Activated CD4-positive, alpha-beta memory T cell treated with anti-CD3 and anti-CD28 coated beads, Interleukin-2, amount 10 ng/mL, durations not matched to agents 7 days and 5 days (primary cell): ENCODE measurements at places on chromosomes 11 and 22.

GRCh38 chr22:49718396-49718795, 109.3 kb downstream of the BRD1 start:
- no peak for DNase-seq

GRCh38 chr11:106242718-106243415, 165.4 kb downstream of the AASDHPPT start:
- DNase-seq: no peak

DNA sequence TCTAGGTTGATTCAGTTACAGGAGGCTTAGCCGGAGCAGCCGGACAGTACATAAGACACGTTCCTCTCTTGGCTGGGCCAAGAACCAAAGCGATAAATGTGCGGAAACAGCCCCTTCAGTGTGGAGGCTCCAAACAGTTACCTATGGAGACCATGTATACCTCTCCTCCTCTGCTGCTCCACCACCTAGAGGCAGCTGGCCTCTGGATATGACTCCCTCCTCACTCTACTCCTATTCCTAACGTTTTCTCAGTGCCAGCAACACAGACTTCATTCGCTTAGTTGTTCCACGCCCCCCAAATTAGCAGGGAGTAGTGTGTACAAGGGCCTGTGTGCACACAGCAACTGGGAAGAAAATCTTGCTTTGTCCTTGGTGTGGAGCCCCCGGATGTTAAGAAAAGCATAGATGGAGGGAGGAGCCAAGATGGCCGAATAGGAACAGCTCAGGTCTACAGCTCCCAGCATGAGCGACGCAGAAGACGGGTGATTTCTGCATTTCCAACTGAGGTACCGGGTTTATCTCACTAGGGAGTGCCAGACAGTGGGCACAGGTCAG, 362.3 kb upstream of the KIRREL3 start:
- no peak for DNase-seq

DNA sequence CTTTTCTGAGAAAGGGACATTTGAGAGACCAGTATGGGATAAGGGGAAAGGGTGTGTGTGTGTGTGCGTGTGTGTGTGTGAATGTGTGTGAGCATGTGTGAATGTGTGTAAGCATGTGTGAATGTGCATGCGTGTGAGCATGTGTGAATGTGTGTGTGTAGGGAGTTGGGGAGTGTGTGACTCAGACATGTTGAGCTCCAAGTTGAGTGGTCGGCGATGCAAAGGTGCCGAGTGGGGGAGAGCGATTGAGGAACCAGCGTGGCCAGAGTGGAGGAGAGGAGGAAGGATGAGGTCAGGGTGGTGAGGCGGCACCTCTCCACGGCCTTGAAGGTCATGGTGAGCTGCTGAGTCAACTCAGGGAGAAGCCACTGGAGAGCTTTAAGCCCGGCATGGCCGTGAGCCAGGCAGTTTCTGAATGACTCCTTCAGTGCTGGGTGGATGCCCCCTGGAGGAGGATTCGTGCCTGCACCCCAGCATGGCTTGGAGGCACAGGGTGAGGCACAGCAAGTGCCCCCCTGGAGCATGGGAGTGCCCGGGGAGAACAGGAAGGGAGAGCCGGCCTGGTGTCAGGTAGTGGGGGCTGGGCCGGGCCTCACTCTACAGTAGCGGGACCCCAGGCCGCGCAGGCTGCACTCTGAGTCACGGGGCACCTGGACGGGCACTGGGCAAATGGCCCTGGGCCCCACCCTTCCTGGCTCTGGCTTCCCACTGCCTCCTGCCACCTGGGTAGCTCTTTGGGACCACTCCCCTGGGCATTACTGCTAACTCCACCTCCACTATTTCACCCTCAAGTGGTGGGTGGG, 8.2 kb upstream of the CCDC88B start:
- peak; percentile 89 for DNase-seq

DNA sequence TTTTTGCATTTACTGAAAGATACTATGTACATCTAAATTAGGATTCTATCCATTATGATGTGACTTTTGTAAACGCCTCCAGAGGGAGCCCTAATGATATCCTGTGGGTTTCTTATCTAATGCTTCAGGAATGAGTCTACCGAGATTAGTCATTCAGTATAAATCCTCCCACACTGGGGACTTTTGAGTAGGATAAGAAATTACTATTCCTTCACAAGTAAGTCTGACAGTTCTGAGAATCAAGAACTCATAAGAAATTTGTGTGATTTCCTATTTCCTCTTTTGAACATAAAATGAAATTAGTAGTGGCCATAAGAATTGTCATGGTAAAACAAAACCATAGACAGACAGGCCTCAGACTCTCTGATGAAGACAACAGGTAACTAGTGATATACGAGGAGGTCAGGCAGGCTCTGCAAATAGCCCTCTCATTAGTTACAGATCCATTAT, 10.0 kb upstream of the OR5M1 start:
- no peak for DNase-seq

GRCh38 chr11:112012874-112013273, 12.3 kb upstream of the DLAT start:
- no peak for DNase-seq

GRCh38 chr11:46047520-46047919, 73.7 kb downstream of the PHF21A start:
- DNase-seq: no peak

GRCh38 chr22:50252082-50253045, 1.3 kb upstream of the HDAC10 start:
- peak; percentile 77 for DNase-seq

- DNase-seq: no peak
These were observed 662 bp downstream of the MUC5B start for GRCh38 chr11:1223346-1224110.

GRCh38 chr11:22276535-22276934, 61.6 kb upstream of the SLC17A6 start:
- DNase-seq: no peak

DNA sequence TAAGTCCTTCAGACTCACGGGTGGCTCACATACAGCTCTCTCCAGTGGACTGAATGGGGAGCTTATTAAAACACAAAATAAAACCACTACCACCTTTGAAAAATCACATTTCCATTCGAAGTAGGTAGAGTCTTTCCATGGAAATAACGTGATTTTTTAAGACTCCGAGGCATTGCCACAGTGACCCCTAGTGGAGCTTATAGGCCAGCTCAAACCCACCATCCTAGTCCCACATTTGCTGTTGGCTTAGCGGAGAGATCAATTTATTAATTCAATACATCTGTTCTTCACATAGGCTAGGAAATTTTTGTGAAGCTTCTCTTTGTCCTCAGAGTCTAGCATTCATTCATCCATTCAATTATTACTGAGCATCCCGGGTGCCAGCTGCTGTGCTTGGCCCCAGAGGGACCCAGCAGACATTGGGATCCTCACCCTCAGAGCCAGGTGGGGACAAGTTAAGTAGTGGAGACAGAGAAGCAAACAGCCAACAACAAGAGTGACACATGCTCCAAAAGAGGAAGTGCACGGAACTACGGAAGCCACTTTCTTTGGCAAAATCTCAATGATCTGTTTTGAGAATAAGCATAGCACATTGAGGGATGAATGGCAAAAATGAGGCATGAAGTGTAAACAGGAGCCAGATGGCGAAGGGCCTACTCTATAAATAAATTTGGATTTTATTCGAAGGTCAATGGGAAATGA, 10.2 kb upstream of the P4HA3 start:
- peak; percentile 31 for DNase-seq

DNA sequence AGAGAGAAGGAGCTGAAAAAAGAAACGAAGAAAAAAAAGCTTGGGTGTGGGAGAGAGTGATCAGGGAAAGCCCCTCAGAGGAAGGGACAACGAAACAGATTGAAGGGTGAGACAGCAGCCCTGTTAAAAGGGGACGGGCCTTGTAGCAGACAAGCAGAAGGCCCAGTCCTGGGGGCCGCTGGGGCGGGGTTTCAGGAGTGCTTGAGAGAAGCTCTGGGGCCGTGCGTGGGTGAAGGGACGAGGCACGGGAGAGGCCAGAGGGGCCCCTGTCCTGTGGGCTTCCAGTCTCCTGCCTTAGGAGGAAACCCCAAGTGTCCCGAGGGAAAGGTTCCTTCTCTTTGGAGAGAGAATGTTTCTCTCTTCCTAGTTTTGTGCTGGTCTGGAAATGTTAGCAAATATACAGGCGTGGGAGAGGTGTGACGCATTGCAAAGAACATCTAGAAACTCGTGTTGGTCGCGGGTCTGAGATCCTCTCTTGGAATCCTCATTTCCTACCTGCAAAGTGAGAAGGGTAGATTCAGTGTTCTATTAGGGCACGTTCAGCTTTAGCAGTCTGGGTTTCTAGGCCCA, 28.6 kb downstream of the ADAMTS15 start:
- DNase-seq: no peak

- no peak for DNase-seq
These were observed 64.6 kb downstream of the OPCML start for GRCh38 chr11:133467686-133468085.

DNA sequence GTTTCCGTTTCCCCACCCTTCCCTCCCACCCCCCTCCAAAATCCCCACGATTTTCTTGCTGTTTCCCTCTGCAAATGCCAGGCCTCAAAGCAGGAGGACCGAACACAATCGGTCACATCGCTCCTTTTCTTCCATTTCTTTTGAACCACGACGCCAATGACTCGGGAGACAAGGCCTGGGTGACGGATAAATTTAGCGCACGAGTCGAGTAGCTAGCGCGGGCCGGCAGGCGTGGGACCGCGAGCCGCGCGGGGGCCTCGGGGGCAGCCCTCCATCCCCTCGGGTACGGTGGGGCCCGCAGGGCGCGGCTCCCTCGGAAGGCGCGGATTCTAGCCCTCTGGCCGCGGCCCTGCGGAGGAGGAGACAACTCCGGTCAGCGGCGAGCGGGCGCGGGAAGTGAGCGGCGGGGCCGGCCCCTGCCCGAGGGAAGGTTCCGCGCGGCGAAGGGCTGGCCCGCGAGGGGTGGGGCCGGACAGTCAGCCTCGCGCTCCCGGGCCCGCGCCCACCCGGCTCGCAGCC, 414 bp downstream of the JOSD1 start:
- DNase-seq: no peak

GRCh38 chr22:20918663-20919218, 1.5 kb downstream of the CRKL start:
- DNase-seq: no peak

GRCh38 chr11:11215058-11215815, 137.8 kb downstream of the CSNK2A3 start:
- DNase-seq: no peak

GRCh38 chr22:37739035-37739434, 42.2 kb downstream of the TRIOBP start:
- no peak for DNase-seq

DNA sequence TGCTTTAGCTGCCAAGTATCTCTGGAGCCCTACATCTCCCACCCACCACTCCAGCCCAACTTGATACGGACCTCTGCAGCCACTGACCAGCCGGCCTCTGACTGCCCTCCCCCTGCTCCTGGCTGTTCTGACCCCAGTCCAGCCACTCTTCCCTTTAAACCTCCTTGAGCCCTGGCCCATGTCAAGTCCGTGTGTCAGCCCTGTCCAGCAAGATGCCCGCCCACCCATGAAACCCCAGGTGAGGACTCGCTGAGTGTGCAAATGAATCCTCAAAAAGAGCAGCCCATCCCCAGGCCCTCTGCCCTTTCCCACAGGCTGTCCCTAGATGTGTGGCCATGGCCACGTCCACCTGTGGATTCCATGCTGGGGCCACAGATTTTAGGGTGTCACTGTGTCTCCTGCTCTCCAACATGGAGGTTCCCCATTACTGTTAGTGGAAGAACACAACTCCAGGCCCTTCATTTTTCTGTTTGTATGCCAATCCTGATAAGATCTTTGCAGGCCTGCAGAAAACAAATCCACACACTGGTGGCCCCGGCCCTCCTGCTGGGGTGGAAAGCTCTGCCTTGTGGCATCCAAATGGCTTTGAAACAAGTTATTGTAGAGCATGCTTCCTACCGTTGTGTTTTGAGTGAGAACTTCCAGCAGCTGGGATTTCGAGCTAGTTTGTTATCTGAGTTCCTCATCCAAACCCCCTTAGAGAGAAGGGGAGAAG, 22.7 kb upstream of the ADORA2A start:
- no peak for DNase-seq

GRCh38 chr11:76629116-76629852, 41.3 kb downstream of the LRRC32 start:
- DNase-seq: peak; percentile 50

- DNase-seq: no peak
These were observed 5.3 kb downstream of the LSP1 start for GRCh38 chr11:1858154-1858553.

DNA sequence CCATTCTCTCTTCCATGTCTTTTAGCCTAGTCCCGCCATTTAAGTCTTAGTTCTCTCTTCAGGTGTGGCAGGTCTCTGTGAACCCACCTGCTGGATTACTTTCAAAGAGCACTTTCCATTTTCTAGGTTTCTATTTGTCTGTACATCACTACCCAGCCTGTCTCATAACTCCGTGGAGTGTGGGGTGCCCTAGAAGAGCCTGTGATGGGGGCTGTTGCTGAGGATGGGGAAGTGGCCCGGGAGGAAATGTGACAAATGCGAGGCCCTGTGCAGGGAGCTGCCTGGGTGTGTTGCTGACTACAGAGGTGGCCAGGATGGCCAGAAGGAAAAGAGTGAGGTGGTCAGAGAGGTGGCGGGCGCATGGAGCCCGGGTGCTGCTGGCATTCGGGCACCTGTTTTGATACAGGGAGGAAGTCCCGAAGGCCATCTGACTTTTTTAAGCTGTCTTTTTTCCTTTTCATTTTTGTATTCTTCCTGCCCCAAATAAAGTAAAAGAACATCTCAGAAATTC, 10.7 kb downstream of the DGCR8 start:
- no peak for DNase-seq
